ENCODE measurements at places on chromosomes 16 and 17. TPM values are rescaled to one million over a fixed set of nuclear protein-coding genes. Genes with fewer than 3 reads are reported as not detected.

DNA sequence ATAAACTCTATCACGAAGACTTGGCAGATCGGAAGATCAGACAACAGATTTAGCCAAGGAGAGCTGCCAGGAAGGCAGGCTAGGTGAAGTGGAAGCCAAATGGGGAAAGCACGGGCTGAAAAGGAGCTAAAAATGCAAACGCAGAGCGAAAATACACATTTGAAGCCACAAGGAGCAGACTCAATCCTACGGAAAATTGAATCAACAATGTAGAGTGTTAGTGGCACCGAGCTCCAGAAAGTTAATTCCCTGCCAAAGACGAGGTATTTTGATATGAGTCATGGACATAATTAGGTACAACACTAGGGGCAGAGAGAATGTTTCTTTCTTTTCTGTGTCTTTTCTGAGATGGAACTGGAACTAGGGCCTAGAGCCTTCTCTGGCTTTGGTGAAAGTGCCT is 20.7 kb downstream of the GSG1L start:
- no peak for DNase-seq
- no peaks in the 10 kb centered on the region for H3K4me1 ChIP-seq
- no peak overlapping the region for H3K27ac ChIP-seq
- no peaks in the 10 kb centered on the region for H3K27me3 ChIP-seq
- H3K4me3 ChIP-seq, result no peak overlapping the region

DNA sequence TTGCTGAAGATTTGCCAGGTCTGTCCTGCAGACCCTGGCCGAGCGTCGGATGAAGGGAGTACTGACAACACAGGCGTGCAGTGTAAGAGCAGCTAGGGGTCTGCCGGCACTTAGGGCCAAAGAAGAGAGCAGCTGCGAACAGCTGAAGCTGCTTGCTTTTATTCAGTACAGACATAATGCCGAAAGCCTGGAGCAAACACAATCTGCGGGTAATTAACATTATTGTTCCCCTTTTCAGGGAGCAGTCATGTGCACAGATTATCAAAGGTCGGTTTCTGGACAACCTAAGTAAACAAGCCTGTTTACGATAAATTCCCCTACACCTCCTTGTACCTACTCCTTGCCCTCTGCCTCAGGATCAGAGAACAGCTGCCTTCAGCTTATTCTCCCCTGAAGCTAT is 12.0 kb upstream of the KRT23 start:
- DNase-seq, result no peak
- no peaks in the 10 kb centered on the region for H3K27me3 ChIP-seq
- no peak overlapping the region for H3K27ac ChIP-seq
- H3K36me3 ChIP-seq, result no peaks in the 10 kb centered on the region
- peaks cover 2% of the 10 kb centered on the region for H3K4me1 ChIP-seq

GRCh38 chr17:55463600-55463999 is 42.0 kb upstream of the MMD start:
- no peaks in the 10 kb centered on the region for H3K36me3 ChIP-seq
- DNase-seq, result no peak
- no peak overlapping the region for H3K4me3 ChIP-seq
- H3K27ac ChIP-seq, result no peak overlapping the region
- H3K4me1 ChIP-seq, result no peaks in the 10 kb centered on the region

DNA sequence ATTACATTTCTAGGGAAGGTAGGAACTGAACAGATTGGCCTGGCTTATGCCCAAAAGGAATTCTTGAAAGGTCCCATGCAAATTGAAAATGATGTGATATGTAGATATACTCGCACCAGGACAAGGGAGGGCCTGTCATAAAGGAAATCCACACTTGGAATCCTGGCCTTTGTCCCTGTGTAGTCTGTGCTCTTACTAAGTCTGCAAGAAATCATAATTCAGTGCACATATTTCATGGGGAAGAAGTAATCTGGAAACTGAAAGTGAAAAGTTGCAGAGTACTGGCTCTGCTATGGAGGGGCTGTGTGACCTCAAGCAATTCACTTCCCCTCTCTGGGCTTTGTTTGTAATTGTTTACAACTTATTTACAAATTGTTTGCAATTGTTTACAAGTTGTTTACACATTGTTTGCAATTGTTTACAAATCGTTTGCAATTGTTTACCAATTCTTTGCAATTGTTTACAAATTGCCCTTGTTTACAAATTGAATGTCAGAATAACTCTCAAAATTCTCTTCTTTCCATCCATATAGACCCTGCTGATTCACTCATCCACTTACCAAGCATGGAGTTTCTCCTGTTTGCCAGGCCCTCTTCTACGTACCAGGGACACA is 12.9 kb downstream of the SCNN1G start:
- H3K4me3 ChIP-seq, result no peak overlapping the region
- no peaks in the 10 kb centered on the region for H3K36me3 ChIP-seq
- no peak for DNase-seq
- H3K4me1 ChIP-seq, result no peaks in the 10 kb centered on the region
- no peaks in the 10 kb centered on the region for H3K27me3 ChIP-seq
- H3K27ac ChIP-seq, result no peak overlapping the region

DNA sequence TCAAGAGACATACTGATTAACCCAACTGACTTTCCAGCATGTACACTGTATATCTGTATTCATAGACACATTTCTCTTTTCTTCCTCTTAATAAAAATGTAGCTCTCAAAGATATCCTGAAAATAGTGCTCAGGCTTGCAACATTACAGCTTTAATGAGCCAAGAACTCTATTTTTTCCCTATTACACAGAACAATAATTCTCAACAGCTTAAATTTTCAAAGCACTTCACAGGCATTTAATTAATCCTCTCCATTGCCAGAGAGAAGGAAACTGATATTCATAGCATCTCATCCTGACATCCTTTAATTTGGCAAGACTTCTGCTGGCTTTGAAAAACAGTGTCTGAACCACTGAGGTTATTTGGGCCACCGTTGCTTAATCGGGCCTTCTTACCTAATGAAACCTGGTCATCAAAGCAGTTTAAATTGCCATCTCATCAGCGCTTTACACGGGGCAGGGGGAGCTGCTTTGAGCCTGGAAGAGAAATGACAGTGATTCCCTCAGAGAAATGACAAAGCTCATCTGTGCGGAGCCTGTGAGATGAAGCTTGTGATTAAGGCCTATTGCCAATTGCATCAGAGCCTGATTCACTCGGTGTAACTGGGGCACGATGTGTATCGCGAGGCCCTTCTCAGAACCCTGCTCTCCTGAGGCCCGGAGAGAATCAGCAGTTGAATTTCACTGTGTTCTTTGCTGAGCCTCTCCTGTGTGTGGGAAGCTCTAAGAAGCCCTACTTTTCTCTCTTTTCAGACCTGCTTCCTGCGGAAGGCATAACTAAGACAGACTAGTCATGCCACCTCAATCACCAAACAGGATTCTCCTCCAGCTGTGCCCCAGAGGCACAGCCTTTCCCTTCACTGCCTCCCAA is 8.5 kb upstream of the SIAH1 start:
- H3K4me3 ChIP-seq, result no peak overlapping the region
- no peak overlapping the region for H3K27ac ChIP-seq
- no peaks in the 10 kb centered on the region for H3K4me1 ChIP-seq

DNA sequence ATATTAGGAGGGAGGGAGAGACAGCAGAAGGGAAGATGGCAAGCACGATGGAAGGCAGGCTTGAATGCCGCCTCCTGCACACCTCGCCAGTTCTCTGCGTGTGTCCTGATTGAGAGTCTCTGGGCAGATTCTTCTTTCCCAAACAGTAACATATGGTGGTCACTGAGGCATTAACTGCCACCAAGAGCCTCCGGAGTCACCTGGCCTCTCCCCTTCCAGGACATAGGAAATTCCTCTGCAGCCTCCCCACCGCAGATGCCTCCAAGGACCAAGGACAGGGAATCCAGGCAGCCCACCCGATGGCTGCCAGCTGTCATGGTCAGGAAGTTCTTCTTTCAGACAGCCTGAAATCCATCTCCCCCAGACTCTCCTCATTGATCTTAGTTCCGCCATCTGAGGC is 149.3 kb downstream of the ENGASE start:
- H3K36me3 ChIP-seq, result no peaks in the 10 kb centered on the region
- H3K4me1 ChIP-seq, result no peaks in the 10 kb centered on the region
- H3K4me3 ChIP-seq, result no peak overlapping the region

DNA sequence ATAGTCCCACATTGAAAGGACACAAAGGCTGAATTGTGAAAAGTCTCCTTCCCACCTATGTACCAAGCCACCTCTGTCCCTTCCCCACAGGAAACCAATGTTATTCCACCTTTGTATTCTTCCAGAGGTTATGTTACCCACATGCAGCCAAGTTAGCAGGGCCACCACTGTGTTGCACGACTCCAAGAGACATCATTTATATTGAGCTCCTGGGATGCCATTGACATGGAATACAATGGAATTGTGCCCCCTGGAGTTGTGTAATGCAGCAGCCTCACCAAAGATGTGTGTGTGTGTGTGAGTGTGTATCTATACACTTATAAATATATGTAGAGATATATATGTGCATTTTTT is 21.6 kb upstream of the MSI2 start:
- no peaks in the 10 kb centered on the region for H3K4me1 ChIP-seq
- H3K36me3 ChIP-seq, result no peaks in the 10 kb centered on the region
- no peak for DNase-seq

DNA sequence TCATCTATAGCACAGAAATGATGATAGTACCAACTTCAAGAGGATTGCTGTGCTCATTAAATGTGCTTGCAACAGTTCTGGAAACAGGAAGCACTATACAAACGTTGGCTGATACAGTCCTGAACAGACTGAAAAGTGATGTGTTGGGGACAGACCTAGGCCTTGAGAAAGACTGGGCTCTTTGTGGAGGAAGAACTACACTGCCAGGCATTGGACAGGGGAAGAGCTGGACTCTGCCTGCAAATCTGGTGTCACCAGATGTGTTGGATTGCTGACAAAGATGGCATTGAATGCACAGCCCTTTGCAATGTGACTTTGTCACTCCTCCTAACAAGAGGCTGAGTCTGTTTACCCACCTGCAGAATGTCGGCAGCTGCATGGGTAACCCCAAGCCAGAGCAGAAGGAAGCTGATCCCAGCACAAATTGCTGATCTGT is 12.4 kb upstream of the ST6GALNAC2 start:
- no peaks in the 10 kb centered on the region for H3K36me3 ChIP-seq
- no peak for DNase-seq
- no peaks in the 10 kb centered on the region for H3K4me1 ChIP-seq
- no peaks in the 10 kb centered on the region for H3K27me3 ChIP-seq
- no peak overlapping the region for H3K27ac ChIP-seq

- no peak for DNase-seq
- H3K27me3 ChIP-seq, result no peaks in the 10 kb centered on the region
- H3K4me3 ChIP-seq, result no peak overlapping the region
- H3K36me3 ChIP-seq, result no peaks in the 10 kb centered on the region
- peaks cover 14% of the 10 kb centered on the region for H3K4me1 ChIP-seq
- H3K27ac ChIP-seq, result no peak overlapping the region
These were observed 157.7 kb downstream of the CMIP start for GRCh38 chr16:81602256-81602776.

DNA sequence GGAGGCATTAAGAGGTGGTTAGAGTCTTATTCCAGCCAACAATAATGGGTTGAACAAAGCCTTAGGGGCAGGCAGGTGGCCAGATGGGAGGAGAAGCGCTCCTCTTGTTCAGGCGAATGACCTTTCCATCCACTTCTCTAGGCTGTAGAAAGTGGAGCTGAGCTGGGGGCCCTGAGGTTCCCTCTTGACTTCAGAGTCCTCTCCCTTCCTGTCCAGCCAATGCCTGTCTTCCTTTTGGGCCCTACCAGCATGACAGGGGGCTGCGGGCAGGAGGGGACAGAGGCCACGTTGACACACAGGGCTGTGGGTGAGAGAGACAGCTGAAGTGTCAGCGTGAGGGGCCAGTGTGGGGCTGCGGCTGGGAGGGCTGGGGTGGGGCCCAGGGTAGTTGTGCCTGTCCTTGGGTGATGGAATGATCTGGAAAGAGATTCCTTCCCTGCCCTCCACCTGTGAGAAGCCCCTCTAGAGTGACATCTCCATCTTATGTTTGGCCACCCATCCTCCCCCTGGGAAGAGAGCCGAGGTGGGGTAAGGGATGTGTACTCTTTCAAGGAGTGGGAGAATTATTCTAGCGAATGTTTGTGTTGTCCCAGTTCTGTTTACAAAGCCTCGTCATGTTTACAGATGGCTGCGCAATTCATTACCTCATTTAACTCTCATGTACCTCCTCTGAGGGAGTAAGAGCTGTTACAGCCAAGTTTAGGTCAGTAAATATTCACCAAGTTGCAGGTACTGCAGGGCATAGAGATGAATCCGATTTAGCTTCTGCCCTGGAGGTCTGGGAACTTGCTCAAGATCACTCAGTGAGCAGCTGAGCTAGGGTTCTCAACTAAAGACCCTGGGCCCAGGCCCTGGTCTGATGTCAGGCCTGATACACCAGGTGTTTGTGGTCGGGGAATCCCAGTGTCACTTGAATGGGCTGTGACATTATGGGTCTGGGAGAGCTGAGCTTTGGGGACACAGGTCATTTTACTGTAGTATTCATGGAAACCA is 3.3 kb downstream of the ERBB2 start:
- H3K4me3 ChIP-seq, result no peak overlapping the region
- no peak overlapping the region for H3K27ac ChIP-seq
- DNase-seq, result no peak
- no peaks in the 10 kb centered on the region for H3K27me3 ChIP-seq

GRCh38 chr16:49844359-49844758 is 11.6 kb downstream of the ZNF423 start:
- H3K4me3 ChIP-seq, result no peak overlapping the region
- H3K36me3 ChIP-seq, result no peaks in the 10 kb centered on the region
- DNase-seq, result no peak
- H3K4me1 ChIP-seq, result peaks cover 3% of the 10 kb centered on the region
- no peaks in the 10 kb centered on the region for H3K27me3 ChIP-seq

MT1F gene
- 1.9 TPM for total RNA-seq

CDC42EP4 gene
- total RNA-seq, result 124 TPM

HOXB1 gene
- not detected for total RNA-seq

RNF112 gene
- total RNA-seq, result 0.24 TPM

SEPHS2 gene
- total RNA-seq, result 17.5 TPM

KCNG4 gene
- total RNA-seq, result not detected

GPR142 gene
- total RNA-seq, result not detected

Data from ovary (tissue), 10 donors.